Iris pigment epithelial cell (primary cell): ENCODE measurements at places on chromosomes 5 and 9.

GRCh38 chr9:130768265-130768664, 66.8 kb upstream of the ABL1 start:
- peak; percentile 43 for DNase-seq

GRCh38 chr5:25006237-25006636, 361.5 kb upstream of the CDH10 start:
- no peak for DNase-seq

GRCh38 chr5:78760366-78760765, 111.8 kb upstream of the LHFPL2 start:
- DNase-seq = no peak

- peak; percentile 92 for DNase-seq
These were observed 241.4 kb downstream of the ARHGAP26 start for GRCh38 chr5:143011585-143011984.

DNA sequence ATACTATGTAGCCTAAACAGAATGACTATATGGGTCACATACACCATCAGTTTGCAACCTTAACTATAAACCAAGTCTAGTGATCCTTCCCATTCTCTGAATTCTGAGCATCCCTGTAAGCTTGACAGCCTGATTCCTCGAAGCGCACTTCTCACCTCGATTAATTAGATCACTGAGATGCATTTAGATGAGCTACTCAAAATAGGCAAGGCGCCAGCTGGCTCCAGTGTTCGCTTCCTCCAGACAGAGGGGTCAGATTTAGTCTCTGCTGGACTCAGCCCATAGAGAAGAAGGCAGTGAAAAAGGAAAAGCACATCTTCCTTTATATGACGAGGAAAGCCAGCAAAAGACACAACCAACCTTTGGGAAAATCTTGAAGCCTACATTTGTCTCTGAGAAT, 371.5 kb downstream of the MLLT3 start:
- DNase-seq = no peak

DNA sequence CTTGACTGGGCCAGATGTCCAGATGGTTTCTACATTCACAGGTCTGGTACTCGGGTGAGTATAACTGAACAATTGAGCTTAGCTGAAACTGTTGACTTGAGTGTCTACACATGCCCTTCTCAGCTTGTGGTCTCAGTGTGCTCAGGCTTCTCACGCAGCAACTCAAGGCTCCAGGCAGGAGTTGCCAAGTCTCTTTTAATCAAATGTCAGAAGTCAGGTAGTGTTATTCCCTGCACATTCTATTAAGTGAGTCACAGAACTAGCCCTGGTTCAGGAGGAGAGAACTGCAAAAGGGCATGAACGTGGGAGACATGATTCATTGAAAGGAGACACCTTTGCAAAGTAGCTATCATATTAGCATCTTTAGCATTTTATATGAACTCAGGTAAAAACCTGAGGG, 199.3 kb upstream of the ACTBL2 start:
- DNase-seq = peak; percentile 78
